CD4-positive, alpha-beta T cell treated with Interleukin-21 for 1 hour (primary cell): ENCODE measurements at places on chromosomes 12 and 14.

DNA sequence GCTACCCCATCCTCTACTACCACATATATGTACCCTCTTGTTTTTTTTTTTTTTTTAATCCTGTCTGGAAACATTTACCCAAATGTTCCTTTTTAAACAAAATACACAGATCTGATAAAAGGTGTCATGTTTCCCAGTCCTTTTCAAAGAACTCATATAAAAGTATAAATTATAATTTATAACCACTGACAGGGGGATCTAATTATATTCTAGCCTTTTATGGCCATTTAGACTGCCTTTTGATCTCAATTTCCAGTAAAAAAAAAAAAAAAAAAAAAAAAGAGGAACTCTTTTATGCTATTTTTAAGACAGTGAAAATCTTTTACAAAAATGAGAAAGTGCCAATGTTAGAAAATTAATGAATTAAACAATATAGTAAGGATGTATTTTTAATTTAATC, 65.0 kb downstream of the NAV3 start:
- DNase-seq: no peak

DNA sequence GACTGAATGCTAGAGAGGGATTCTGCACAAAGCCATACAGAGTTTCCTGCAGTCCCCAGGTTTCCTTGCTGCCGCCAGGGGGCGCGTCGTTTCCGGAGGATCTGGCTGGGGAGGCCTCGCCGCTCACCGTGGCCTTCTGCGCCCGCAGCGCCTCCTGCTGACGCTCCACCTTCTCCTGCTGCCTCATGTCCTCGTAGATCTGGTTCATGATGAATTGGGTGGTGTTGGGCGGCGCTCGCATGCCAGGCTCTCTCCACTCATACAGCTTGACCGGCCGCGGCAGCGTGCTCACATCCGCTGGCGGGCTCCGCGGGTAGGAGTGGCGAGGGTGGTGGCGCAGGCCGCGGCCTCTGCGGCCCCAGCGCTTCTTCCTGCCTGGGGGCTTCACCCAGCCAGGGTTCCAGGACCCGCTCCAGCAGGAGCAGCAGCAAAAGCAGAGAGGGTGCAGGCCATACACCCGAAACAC, 987 bp downstream of the CCER1 start:
- DNase-seq: no peak

GRCh38 chr12:13442457-13442856, 245.9 kb downstream of the EMP1 start:
- DNase-seq: no peak

GRCh38 chr14:99602054-99602787, 1.8 kb downstream of the CCDC85C start:
- no peak for DNase-seq

DNA sequence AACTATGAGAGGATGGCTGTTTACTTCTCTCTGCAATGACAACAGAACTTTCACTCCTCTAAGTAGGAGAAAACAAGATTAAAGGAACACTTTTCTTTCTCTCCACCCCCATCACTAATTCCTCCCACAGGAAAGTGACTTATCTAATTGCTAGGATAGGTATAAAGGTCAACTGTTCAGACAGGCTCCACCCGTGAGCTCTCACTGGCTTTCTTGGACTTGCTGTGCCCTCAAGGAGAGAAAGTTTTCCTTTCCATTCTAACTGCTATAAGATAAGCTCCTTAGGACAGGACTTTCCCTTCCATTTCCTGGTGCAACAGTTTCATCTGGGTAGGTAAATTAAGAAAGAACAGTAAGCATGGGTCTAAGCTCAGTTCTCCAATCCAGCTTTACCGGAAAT, 4.8 kb downstream of the SLC41A2 start:
- no peak for DNase-seq

- no peak for DNase-seq
Measured at GRCh38 chr14:96202441-96203094, 2.1 kb upstream of the BDKRB2 start.
